ENCODE measurements at places on chromosomes 11 and 22.

DNA sequence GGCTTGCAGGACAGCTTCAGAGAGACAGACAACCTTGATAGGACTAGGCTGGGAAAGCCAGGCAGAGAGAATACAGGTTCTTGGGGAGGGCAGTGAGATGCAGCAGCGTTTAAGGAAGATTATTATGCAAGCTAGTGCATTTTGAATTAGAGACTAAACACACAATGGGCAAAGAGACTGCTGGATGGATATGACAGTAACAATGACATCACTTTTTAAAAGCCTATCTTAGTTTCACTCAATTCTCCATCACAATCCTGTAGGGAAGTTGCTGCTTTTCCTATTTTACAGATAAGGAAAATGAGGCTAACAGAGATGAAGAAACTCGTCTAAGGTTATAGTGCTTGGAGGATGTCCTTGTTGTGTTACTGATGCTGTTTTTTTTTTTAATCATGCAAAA, 5.6 kb downstream of the JHY start:
- no peak for DNase-seq

DNA sequence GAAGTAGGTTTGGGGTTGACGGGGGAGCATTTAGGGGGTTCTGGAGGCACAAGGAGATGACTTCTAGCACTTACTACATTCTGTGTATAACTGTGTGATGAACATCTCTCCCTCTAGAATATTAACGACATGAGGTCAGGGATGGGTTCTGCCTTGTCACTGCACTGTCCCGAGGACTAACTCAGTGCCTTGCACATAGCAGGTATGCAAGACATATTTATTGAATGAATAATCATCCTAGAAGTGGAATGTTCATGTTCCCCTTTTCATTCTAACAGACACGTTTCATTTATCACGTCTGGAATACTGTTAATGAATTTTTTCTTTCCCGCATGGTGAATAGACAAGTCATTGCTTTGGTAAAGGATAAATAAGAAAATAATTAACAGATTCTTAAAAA, 12.6 kb downstream of the SYT13 start:
- no peak for DNase-seq

DNA sequence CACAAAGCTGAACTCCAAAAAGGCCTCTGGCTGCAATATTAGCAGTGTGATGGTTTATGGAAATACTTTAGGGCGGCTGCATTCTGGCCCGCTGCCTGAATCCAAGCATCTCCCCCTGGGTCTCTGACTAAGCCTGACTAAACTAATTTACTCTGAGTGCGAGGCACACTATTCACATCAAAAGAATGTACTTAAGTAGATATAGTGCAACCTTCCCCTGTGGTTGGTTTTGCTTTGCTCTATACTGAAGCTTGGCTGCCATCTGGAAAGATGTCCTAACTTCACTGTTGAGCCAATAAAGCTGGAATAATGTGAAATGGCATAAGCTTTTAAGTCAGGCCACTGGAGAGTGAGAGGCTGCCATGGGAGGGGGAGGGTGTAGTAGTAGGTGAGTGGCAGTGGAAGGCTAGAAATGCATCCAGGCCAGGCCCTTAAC, 321.6 kb downstream of the AASDHPPT start:
- DNase-seq = no peak

DNA sequence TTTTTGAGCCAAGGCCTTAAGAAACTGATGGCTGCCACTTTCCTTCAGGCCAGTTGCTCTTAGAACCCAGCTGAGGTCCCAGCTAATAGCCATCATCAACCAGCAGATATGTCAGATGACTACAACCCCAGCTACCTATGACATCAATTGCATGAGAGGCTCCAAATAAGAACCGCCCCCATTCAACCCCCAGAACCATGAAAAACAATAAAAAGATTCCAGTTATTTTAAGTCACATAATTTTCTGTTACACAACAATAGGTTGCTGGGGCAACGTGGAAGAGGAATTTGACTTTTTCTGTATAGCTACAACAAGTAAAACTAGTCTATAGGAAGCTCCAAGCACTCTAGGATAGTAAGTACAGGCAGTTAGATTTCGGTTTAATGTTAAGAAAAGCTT, 216.3 kb upstream of the MTNR1B start:
- DNase-seq = no peak

DNA sequence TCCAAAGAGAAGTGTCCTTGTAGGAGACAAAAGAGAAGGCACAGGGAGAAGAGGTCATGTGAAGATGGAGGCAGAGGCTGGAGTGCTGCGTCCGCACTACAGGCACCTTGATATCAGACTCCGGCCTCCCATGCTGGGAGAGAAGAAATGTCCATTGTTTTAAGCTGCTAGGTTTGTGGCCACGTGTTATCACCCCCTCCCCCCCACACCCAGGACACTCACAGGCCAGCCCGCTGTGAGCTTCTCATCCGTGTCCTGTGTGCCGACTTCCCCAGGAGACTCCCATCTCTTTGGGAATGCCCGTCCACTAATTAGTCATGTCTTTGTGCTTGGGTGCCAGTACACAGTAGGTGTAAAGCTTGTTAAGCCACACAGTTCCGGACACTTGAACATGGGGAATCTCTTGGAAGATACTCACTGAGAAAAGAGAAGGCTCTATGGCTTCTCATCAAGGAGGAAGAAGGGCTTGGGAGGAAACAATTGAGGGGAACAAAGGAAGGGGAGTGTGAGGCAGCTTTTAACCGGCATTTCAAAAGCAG, 1234.7 kb downstream of the TBC1D22A start:
- DNase-seq = no peak

- DNase-seq = no peak
Measured at GRCh38 chr11:118621071-118621783, 13.8 kb downstream of the PHLDB1 start.

DNA sequence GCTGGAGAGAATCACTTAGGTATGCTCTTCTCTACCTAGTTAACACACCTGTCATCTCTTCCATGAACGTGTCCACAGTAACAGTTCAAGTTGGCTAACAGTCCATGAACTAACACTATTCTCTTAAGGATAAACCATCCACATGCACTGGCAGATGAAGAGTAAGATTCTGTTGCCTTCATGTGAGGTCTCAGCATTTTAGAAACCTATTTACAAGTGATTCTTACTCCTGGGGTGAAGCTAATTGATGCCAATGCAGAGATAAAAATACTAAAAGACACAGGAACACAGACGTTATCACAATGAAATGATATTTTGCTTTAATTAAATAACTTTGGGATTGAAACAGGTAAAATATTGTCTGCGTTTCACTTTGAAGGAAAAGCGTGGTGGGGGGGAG, 1.3 kb downstream of the LRRC4C start:
- no peak for DNase-seq

DNA sequence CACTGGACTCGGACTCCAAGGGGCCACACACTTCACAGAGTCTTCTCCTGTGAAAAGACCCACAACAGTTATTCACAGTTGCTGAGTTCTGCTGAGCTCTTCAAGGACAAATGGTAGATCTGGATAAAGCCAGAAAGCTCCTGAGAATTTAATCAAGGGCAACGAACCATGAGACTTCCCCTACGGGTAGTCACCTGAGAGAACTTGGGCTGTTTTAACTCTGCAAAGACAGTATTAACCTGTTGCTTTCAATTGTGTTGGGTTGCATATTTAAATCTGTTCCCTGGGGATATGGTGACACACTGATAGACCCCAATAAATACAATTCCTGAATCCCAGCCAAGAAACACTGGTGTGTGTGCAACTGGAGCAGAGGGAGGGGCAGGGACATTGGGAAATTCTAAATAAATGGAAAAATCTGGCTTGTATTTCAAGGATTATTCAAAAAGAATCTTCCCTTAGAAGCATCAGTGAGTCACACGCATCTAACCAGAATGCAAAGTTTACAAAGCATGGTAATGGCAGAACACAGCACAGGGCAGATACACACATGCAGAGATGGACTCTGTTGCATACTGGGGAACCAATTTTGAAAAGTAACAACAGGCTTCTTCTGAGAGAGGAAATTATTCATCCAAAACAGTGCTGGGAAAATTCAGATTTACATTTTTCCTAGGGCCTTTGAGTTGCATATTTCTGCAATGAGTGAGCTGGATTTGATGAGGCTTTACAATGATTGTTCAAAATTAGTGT, 4.0 kb downstream of the KCNJ1 start:
- no peak for DNase-seq

- DNase-seq = no peak
Measured at GRCh38 chr11:125445731-125446130, 50.3 kb downstream of the FEZ1 start.

DNA sequence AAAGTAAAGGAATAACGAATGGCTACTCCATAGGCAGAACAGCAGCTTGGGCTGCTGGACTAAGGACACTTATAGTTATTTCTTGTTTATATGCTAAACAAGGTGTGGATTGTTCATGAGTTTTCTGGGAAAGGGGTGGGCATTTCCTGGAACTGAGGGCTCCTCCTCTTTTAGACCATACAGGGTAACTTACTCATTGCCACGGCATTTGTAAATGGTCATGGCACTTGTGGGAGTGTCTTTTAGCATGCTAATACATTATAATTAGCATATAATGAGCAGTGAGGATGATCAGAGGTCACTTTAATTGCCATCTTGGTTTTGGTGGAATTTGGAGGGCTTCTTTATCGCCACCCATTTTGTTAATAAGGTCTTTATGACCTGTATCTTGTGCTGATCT, 7.0 kb downstream of the OR4X1 start:
- no peak for DNase-seq

DNA sequence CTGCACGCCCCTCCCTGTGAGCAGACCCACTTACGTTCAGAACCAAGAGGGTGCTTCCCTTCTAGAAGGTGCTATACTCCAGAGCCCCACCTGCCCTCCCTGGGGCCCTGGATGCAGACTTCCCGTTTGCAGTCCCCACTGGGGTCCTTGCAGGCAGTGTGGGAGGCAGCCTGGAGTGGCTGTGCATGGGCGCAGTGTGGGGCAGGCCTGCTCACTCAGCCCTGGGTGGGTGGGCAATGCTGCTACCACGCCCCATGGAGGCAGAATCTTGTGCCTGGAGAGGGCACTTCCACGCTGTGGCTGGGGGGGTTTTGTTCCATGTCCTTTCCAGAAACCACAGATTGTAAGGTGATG, 116.2 kb downstream of the KCNQ1OT1 start:
- no peak for DNase-seq

DNA sequence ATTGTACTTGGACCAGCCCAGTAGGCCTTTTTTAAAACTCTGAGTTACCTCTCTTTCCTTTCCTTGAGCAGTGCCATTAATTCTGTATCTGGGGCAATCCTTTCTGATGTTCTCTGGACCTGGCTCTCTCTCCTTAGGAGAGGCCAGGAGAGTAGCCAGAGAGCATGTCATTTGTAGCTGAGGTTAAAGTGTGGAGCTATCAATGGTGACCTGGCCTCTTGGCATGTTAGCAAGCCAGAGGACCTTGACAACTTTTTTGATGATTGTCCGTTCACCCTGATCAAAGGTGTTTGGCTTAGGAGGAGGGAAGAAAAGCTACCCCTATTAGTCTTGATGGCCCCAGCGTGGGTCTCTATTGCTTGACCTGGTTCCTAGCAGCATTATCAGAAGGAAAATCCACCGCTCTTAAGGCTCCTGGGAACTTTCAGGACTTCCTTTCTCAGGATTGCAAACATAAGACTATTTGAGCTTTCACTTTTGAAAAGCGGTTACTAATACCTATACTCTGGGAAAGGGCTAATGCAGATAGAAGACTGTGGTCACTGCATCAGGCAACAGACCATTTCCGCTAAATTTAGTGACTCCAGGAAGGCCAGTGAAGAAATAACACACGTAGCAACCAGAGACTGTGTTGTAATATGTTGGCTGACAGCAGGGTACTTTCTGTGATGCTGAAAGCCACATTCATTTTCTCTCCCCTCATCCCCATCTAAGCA, 18.2 kb downstream of the LIMK2 start:
- DNase-seq = no peak

- DNase-seq = no peak
Measured at GRCh38 chr11:86473991-86474833, 99.5 kb downstream of the CCDC81 start.

GRCh38 chr11:78250099-78250498, 61.4 kb downstream of the USP35 start:
- no peak for DNase-seq

DNA sequence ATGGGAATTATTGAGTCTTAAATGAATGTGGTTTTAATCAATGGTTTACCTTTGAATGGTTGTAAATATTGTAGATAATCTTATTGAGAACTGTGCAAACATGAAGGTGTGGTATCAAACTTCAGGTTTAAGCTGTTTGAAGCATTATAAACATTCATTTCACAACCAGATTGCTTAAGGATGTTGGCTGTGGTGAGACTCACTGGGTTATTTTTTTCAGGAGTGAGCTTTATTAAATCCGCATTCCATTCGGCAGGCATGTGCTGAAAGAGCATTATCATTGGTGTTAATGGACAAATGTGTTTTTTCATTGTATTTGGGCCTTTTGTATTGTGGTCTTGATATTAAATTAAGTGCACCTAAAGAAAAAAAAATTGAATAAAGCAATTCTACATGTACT, 9.7 kb downstream of the MMP3 start:
- DNase-seq = no peak

DNA sequence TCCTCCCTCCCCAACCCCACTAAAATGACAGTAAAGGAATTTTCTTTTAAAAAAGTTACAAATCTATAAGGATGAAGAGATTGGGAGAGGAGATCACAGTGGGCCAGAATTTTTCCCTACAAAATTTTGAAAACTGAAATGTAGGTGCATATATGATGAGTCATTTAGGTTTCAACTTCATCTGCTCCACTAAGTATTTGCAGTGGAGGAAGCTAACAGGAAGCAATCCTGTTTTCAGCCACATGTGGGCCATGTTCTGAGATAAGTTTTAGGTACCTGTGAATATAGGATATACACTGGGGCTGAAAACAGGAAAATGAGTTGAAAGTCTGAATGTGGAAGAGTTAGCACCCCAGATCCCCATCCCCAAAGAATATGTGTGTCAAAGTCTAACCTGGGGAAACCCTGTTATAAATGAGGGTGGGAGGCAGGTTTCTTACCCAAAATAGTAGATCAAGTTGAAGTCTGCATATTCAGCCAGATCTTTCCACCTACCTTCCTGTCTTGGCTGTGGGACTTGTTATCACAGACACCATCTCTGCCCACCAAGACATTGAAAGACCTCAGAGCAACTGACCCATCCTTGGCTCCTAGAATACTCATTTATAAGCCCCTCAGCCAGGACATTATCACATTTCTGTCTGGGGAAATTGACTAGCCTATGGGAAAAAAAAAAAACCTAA, 87.3 kb downstream of the PACS1 start:
- no peak for DNase-seq

DNA sequence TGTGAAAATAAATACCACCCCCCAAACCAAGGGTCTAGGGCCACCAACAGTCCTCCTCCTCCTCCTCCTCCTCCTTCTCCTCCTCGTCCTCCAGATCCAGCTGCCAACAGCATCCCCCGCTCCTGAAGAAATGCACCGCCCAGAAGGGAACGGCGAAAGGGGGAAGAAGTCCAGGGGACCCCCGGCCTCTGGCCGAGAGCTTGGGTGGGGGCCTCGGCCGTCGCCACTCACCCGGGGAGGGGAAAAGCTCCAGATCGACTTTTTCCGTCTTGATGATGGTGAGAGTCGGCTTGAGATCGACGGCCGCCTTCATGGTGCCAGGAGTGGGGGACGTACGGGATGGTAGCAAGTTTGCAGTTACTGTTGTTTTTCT, 65.7 kb downstream of the ETS1 start:
- DNase-seq = no peak

Data from activated T-cell treated with anti-CD3 and anti-CD28 coated beads, Interleukin-2, amount 50 U/mL, for 1 hour (primary cell).